Islet precursor cell (in vitro differentiated cells): ENCODE measurements at places on chromosomes 11 and 22.

- DNase-seq, result peak; percentile 78
Observed at GRCh38 chr11:96388891-96389719, 607 bp downstream of the CCDC82 start.

DNA sequence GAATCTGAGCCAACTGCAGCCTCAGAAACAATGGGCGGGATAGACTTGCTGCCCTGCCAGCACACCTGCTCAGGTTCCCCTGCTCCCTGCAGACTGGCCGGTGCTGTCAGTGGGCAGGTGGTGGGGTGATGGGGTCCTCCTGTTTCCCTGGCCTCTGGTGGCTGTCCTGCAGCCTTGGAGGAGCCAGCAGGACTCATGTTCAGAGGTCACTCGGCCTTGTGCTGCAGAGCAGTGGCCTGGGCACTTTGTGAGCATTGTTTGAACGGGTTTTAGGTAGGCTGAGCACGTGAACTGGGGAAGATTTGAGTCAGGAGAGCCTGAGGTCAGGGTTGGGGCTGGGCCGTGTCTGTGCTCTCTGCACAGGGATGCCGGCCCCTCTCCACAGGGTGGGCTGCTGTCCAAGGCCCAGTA is 17.6 kb downstream of the PPIL2 start:
- DNase-seq, result no peak

- no peak for DNase-seq
Observed at GRCh38 chr11:13109616-13110015, 100.5 kb downstream of the RASSF10 start.

GRCh38 chr11:64134963-64135362 is 30.9 kb downstream of the MACROD1 start:
- no peak for DNase-seq

DNA sequence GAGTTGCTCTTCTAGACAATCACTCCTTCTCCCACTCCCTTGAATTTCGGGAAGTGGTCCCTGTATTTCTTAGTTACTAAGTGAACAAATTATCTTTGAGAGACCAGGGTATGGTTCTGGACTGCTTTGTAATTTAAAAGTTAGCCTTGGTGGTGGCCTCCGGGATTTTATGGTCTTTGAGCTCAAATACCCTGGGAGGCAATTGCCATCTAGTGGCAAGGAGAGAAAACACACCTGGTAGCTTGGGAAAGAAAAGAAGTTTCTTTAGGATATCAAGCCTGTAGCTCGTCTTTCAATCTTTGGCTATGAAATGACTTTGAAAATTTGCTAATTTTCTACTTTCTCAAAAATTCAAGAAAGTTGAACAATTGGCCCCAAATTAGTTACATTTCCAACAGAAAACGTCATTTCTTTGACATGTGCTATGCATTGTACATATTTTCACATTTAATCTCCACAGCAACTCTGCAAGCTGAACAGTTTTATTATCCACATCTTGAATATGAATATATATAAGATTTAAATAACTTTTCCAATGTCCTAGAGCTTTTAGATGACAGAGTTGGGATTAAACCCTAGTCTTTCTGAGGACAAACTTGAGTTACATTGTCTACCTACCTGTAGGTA is 39.1 kb downstream of the MMP27 start:
- peak; percentile 64 for DNase-seq

DNA sequence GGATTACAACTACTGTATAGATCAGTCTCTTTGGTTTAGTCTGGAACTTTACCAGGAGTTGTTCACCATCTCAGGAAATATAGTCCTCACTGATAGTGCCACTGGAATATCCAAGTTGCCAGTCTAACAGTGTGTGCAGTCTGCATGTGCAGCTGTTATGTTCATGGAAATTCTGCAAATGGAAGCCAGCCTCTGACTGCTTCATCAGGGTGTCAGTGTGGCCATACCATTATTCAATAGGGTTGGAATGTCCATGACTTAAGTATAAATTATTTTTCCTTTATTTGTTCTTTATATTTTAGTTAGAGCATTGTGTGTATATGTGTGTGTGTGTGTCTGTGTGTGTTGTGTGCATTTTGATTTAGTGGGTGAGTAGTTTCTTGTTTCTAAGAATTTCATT is 51.8 kb downstream of the C11orf96 start:
- DNase-seq, result no peak

DNA sequence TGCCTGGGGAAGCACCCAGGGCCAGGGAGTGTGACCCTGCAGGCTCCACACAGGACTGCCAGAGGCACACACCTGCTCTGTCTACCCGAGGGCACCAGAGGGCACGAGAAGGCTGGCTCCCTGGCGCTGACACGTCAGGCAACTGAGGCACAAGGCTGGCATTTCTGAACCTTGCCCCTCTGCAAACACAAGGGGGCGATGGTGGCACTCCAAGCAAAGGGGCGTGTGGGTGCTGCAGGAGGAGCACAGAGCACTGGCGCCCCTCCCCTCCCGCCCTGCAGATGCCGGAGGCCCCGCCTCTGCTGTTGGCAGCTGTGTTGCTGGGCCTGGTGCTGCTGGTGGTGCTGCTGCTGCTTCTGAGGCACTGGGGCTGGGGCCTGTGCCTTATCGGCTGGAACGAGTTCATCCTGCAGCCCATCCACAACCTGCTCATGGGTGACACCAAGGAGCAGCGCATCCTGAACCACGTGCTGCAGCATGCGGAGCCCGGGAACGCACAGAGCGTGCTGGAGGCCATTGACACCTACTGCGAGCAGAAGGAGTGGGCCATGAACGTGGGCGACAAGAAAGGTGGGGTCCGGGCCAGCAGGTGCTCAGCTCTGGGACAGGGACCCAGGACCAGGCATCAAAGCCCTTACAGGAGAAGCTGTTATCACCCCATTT is 20.8 kb upstream of the TXNRD2 start:
- DNase-seq, result peak; percentile 97

- DNase-seq, result peak; percentile 51
Observed at GRCh38 chr11:528815-529727, 6.3 kb downstream of the HRAS start.

GRCh38 chr22:25105817-25106650 is 93.6 kb upstream of the CRYBB3 start:
- no peak for DNase-seq

DNA sequence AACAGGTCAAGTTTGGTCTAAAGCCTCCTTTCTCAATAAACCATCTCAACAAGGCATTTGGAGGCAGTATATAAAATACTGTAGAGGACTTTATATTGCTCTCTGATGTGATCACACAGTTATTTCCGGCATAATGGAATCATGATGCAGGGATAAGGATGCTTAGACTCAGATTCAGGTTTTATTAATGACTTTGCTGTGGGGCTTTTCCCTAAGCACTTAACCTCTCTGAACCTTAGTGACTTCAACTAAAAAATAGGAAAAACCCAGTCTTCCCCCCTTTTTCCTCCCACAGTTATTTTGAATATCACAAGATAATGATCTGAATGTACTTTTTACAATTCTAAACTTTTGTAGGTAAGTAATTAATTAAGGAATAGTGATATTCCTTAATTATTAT is 94.8 kb upstream of the TENM4 start:
- no peak for DNase-seq

GRCh38 chr22:24871611-24872205 is 65.7 kb downstream of the SGSM1 start:
- DNase-seq, result no peak

DNA sequence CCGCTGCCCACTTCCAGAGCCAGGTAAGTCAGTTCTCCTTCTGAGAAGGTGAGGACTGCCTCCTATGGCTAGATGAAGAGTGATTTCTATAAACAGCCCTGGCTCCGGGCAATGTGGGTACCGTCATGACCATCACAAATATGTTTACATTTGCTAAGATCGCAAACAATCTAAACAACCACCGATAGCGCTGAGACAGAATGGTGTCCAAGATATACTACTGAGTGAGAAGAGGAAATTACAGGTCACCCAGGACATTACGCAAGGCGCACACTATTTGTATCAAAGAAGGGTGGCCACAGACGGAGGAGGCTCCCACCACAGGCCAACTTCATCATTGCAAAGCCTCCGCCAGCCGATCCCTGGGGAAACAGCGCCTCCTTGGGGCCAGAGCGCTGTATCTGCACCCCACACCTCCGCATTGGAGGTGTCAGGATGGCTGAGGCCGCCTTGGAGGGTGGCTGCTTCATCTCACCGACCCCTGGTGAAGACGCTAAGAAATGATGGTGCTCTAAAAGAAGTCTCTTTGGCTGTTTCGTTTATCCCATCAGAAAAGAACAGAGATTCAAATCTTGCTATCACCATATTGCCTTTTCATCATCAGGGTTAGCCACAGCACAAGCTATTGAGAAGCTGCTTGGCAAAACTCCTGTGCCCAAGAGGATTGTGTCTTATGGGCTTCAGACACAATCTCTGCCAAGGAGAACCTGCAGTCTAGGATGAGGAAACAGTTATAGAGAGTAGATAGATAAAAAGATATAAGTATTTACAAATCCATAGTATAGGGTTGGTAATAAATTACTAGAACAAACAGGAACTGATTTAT is 12.3 kb upstream of the ASRGL1 start:
- peak; percentile 82 for DNase-seq

DNA sequence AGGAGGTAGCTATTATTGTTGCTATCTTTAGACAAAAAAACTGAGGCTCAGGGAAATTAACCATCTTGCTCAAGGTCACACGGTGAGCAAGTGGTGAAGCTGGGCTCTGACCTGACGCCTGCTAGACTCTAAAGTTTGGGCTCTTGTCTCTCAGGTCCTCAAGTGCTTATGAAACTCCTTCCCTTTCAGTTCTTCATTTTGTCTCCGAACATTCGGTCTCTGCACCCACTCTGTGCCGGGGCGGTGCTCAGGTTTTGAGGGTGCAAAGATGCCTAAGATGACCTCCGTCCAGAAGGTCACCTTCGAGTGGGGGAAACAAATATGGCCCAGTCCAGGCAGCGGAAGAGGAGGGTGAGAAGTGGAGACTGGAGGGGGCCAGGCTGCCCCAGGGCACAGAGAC is 16.0 kb downstream of the OVOL1 start:
- no peak for DNase-seq

GRCh38 chr11:696955-697491 is 1.4 kb downstream of the TMEM80 start:
- DNase-seq, result no peak

DNA sequence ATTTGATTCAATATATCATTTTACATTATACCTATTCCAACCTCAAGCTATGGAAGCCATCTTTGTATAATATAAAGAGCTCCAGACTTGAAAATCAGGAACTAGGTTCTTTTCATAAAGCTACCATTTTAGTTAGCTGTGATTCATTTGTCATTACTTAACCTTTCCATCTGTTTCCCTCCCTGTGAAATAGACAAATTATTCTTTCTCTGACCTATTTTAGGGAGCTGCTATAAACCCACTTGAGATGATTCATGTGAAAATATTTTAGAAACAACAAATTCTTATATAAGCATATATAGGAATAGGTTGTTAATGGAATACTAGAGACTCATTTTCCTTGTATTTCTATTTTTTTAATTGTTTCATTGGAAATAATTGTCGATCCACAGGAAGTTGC is 1012.1 kb downstream of the OPCML start:
- no peak for DNase-seq

DNA sequence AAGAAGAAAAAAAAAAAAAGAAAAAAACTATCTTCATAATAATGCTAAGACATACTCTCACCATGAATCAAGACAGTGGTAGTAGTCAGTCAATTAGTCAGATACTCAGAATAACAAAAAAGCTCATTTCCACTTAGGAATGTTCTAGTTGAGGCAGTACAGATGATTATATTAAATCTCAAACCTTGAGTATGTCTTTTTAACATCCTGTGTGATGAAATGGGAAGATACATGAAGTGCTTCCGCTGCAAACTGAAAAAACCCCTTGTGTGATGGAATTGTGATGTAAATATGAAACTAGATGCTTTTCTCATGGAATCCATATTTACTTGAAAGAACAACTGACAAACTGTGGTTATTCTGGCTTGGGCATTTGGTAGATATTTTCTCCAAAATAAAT is 13.7 kb downstream of the AMOTL1 start:
- DNase-seq, result no peak

- DNase-seq, result no peak
Observed at GRCh38 chr11:93652161-93652597, 9.3 kb upstream of the CEP295 start.

GRCh38 chr11:110062247-110062646 is 30.9 kb upstream of the ZC3H12C start:
- no peak for DNase-seq

DNA sequence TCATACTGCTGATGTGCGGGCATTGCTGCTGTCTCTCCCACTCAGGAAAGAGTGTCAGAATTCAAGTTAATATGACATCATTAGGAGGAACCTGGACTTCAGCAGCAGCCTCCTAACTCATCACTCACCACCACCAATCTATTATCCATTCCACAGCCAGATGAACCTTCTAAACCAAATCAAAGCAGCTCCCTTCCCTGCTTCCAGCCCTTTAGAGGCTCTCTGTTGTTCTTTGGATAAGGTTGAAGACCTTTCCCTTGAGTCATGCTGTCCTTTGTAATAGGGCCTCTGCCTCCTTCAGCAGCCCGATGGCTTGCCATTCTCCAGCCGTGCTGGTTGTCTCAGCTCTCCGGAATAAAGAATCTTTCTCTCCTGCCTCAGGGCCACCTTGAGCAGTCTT is 301.3 kb downstream of the DDX10 start:
- DNase-seq, result no peak

GRCh38 chr11:66593303-66593635 is 284 bp downstream of the CCS start:
- DNase-seq, result no peak

DNA sequence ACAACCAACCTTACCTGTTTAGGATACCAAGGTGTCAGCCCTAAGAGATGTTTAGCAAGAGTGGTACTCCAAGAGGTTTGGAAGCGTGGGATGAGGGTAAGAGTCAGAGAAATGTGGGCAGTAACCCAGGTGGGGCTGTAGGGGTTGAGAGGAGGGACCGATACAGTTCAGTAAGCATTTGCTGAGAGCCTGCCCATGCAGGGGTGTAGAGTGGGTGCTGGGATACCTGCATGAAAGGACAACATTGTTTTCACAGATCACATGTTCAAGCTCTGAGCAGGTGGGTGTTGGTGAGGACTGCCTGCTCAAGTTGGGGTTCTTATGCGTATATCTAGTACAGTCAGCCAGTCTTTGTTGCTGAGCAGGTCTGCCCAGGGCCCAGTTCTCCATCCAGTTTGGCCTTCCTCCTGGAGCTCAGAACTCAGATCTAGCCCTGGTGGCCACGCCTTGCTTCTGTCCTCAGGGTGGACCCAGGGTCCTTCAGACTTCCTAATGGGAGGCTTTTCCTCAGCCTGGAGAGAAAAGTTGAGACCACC is 14.8 kb downstream of the PPFIBP2 start:
- no peak for DNase-seq

- no peak for DNase-seq
Observed at GRCh38 chr11:103051981-103052380, 40.0 kb downstream of the DCUN1D5 start.

GRCh38 chr11:61102667-61103571 is 630 bp downstream of the CD5 start:
- DNase-seq, result peak; percentile 56

- no peak for DNase-seq
Observed at GRCh38 chr11:30735946-30736345, 149.8 kb upstream of the MPPED2 start.

DNA sequence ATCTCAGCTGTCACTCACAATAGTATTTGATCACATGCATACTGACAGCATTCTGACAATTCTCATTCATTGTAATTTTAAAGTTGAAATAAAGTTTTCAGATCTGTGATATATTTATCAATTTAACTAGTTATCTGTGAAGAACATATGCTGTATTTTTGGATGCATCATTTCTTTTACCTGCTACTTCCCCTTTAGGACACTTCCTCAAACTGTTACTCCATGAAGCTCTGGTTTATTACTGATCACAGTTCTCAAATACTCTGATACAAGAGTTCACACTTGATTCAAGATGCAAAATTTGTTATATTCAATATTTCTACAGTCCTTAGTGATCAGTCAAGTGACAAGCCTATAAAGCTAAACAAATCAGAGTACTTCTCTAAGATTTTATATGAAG is 1655.2 kb downstream of the LRRC4C start:
- no peak for DNase-seq
